ENCODE measurements at places on chromosomes 6 and 20. TPM values are rescaled to one million over a fixed set of nuclear protein-coding genes. Genes with fewer than 3 reads are reported as not detected.
A peak's percentile ranks its signal among the peaks of the same experiment; 100 is the strongest.

- peak; percentile 58 for DNase-seq
These were observed 32.2 kb downstream of the PRPH2 start for GRCh38 chr6:42690151-42690702.

DNA sequence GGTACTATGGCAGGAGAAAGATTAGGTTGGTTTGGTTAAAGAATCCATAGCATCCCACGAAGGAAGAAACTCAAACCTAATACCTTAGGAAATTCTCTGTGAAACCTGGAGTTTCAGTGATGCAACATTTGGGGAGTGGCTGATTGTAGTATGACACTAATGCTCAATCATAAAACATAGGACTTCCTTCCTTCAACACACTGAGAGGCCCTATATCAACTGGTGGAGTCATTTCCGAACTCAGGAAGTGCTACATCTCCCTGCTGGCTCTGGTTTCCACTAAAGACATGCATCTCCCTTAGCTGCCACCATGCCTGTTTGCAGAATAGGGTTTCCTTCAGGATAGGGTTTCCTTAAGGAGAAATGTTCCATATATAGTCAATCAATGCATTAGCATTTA, 5.2 kb upstream of the MANEA start:
- DNase-seq, result no peak

DNA sequence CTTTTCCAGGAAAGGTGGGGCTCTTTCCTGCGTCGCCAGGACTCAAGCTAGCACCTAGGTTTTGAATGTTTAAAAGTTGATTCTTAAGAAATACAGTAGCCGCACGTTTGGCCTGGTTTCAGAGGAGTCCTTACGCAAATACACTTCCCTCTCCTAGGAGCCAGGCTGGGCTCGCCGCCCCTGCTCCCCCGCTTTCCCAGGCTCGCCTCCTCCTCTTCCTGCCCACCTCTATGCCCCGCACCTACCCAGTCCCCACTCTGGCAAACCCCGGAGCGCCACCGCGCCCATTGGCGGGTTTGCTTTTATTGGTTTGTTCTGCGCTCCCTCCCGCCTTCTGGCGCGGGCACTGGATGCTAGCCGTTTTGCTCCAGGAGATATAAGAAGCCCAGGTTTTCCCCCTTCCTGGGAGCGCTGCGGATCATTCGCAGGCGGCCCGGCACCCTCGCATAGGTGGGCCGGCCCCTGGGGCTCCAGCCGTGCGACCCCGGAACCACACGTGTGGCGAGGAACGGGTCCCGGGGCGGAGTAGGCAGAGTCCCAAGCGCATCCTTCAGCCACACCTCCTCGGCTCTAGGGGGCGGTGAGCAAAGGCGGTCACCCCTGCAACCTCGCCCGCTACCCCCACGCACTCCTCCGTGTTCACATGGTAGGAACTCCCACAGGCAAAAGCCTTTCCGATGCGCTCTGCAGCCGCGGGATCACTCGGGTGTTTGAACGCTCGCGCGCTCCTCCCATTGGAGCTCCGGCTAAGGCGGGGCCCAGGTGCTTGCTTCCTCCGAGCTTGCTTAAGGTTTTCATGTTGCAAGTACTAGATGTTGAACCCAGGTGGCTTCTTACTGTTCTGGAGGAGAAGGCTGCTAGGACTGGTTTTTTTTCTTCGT, 119.0 kb downstream of the RTN4IP1 start:
- DNase-seq, result no peak

DNA sequence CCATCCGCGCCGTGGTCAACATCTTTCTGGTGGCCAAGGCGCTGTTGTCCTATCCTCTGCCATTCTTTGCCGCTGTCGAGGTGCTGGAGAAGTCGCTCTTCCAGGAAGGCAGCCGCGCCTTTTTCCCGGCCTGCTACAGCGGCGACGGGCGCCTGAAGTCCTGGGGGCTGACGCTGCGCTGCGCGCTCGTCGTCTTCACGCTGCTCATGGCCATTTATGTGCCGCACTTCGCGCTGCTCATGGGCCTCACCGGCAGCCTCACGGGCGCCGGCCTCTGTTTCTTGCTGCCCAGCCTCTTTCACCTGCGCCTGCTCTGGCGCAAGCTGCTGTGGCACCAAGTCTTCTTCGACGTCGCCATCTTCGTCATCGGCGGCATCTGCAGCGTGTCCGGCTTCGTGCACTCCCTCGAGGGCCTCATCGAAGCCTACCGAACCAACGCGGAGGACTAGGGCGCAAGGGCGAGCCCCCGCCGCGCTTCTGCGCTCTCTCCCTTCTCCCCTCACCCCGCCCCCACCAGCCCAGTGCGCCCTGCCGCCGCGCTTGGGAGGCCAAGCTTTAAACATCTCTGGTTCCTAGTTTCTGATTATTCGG, 4.0 kb downstream of the SLC32A1 start:
- DNase-seq, result no peak

DNA sequence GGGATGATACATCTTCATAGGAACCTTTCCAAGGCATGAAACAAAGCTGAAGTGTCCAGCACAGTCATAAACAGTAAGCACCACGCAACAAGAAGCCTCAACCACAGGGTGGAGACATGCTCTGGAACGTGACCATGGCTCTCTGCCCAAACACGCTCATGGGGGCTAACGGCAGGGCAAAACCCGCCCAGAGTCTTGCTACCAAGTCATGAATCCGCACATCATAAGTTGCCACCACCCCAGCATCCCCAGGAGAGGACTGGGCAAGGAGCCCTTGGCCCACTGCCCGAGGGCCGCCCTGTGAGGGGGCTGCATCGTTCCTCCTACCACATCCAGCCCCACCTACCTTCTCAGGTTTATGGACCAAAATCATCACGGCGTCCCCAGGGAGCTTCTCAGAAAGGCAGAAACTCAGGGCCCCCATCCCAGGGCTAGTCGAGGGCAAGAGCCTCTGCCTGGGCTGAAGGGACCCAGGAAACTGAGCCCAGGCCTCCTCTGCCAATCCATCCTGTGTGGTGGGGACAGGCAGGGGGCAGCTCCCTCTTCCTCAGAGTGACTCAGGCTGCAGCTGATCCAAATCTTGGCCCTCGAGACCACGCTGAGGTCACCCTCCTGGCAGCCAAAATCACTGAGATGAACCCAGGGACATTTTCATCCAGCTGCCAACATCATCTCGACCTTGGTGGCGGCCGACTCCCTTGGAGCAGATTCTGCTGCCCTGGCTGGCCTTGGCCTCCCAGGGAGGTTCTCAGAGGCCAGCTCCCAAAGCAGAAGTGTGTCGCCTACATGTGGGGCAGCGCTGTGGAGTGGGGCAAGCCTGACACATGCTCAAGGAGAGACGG, 42.6 kb downstream of the BMP7 start:
- DNase-seq, result no peak

DNA sequence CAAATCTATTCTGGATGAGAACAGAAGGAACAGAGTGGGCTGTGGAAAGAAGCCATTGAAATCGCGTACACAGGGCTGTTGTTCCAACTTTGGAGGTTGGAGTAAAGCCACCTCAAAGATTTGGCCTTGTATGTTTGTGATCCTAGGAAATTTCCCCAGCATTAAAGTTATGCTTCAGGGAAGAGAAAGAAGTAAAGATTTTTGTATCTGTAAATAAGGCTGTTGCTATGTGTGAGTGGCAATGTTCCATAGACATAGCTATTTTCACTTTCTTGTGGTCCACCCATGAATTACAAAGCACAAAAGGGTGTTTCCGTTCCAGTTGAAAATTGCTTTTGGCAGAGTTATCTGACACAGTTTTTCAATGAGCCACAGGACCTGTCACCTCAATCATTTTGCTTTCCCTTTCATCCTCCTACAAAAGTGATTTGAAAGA, 321.3 kb downstream of the TFAP2B start:
- no peak for DNase-seq

Gene IPCEF1
- total RNA-seq, result under 0.01 TPM
